ENCODE measurements at places on chromosomes 12 and 14.

DNA sequence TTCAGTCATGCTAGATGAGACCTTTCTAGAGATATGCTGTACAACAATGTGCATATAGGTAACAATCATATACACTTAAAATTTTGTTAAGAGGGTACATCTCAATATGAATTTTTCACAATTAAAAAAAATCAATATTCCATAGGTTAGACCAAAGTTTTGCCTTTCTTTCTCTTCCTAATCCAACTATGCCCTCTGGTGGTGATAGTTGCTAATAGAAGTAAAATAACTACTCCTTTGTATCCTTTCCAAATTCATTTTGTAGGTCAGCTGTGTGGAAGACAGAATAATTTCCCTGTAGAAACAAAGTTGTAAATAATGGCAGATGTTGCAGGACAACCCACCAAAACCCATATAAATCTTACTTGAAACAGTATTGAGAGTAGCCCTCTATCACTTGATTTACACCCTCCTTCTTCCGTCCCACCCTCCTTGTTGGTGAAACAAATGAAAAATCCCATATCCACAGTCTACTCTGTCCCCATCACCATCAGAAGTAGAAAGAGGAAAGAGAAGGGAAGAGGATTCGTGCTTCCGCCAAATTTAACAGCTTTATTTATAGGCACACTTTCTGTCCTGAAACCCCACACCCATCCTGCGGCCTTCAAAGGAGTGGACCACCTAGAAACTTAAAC, 34.2 kb upstream of the KICS2 start:
- DNase-seq = peak; percentile 51

- DNase-seq = no peak
These were observed 268.3 kb downstream of the NPAS3 start for GRCh38 chr14:33206981-33207380.

- DNase-seq = no peak
These were observed 3.4 kb upstream of the DYRK2 start for GRCh38 chr12:67645126-67645525.

DNA sequence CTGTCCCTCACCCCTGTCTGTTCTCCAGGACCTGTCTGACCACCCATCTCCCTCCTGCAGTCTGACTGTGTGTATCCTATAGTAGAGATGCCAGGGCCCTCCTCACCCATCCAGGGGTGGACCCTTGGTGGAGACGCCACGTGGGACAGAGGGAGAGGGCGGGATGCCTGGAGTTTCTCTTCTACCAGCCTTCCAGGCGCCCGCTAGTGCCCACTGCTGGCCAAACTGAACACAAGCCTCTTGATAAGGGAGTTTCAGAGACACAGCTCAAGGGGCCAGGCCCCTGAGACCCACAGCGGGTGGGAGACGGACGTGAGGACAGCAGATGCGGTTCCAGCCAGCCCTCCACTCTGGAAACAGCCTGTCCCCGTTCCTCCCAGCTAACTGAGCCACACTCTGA, 147.3 kb downstream of the RBM19 start:
- DNase-seq = no peak

DNA sequence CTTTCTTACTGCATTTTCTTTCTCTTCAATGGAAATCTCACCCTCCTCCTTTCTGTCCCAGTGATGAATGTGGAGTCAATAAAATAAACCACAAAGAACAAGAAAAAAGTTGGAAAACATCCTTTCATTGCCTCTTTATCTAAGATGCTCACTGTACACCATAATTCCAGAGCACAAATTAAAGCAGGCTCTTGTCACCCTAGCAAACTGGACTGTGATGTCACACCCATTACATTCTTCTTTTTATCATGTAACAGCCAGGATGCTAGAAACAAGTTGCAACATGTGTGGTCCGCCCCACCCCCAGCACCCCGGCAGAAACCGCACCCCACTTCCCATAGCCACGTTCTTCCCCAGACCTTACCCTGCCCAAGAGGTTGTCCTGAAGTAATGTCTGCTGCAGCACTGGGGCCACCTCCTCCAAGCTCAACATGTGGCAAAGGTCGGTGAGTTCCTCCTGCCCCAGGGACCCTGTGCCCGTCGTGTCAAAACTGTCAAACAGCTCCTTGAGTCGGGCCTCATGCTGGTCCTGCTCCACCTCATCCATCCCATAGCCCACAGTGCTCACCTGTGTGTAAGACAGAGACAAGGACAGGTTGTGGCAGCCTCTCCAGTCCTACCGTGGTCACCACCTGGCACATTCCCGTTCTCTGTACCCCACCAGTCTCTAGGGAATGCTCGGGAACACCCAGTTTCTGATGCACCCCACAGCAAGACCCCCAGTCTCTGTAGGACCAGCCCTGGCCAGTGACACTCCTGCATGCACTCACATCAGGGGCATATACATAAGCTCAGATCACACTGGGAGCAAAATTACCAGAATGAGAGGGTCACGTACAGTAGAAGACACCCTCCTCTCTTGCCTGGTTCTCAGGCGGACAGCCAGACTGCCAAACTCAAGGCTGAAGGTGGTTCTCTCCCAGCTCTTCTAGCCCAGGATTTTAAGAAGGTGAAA, 9.2 kb downstream of the NIN start:
- no peak for DNase-seq

DNA sequence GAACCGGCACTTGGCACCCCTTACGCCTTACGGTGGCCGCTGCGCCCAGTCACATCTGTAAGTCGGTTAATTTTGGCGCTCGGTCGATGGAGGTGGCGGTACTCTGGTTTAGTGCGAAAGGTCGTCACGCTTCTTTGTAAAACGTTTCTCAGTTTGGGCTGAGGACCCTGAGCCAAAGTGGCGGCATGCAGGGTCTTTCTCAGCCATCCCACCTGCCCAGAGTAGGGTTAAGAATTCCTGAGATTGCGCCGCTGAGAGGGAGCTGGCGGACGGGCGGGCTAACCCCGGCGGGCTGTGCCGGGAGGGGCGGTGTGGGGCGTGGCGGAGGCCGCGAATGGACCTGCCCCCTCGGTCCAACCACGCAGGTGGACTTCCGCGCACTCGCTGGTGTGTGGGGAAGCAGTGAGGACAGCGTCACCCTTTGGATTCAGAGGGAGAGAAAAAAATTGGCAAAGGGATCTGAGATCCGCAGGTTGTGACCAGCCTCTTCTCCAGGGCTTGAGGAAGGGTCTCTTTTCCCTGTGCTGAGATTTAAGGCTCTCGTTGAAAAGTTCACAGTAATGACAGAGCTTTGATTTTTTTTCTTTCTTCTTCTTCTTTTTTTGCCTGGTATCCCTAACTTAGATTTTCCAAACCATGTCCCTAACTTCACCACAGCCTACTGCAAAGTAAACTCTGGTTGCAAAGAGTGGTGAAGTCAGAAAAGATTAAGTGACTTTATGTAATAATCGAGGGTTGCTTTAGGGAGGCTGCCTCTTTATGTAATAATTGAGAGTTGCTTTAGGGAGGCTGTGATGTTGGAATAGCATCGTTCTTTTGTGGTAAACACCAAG, 602 bp upstream of the FBXO33 start:
- peak; percentile 73 for DNase-seq

GRCh38 chr12:41230756-41231155, 42.6 kb downstream of the PDZRN4 start:
- DNase-seq = no peak

GRCh38 chr12:59927032-59927431, 331.2 kb downstream of the SLC16A7 start:
- no peak for DNase-seq

DNA sequence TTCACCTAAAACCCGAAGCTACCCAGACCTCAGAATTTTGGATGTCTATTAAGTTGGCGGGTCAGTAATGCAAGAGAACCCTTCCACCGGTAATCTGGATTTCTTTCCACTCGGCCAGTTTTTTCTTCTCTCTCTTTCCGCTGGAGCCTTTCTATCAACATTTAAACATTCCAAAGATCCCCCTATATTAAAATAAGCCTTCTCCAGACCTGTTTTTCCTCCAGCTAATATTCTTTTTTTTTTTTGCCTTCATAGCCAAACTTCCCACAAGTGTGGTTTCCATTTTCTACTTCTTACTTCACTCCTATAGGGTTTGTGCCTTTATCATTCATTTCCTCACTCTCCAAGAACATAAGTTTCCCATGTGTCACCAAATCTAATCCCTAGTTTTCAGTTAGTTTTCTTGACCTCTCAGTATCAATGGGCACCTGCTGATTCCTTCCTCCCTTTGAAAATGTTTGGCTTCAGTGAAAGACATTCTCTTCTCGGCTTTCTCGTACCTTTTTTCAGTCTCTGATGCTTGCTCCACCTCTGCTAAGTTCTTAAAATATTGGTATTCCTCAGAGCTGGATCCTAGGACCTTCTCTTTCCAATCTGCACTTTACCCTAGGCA, 583 bp upstream of the SDR39U1 start:
- DNase-seq = no peak

GRCh38 chr12:51863933-51864832, 15.7 kb upstream of the FIGNL2 start:
- no peak for DNase-seq

GRCh38 chr12:19970116-19970515, 398.2 kb upstream of the PDE3A start:
- peak; percentile 39 for DNase-seq

DNA sequence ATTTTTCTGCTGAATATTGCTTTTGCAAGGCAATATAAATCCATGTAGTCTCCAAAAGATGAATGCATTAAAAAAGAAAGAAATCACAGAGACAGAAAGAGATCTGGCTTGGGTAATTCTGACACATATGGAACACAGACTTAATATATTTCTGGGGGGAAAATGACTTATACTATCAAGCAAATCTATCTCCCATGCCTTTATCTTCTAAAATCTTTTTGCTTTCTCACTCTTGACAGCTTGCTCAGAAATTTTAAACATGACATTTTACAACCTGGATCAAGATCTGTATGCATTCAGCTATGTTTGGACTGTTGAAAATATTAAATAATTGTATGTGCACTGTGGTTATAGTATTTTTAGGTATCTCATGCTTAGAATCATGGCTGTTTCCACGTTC, 73.0 kb downstream of the KITLG start:
- no peak for DNase-seq

- DNase-seq = peak; percentile 80
These were observed 67.0 kb downstream of the PRKCH start for GRCh38 chr14:61388173-61388975.

DNA sequence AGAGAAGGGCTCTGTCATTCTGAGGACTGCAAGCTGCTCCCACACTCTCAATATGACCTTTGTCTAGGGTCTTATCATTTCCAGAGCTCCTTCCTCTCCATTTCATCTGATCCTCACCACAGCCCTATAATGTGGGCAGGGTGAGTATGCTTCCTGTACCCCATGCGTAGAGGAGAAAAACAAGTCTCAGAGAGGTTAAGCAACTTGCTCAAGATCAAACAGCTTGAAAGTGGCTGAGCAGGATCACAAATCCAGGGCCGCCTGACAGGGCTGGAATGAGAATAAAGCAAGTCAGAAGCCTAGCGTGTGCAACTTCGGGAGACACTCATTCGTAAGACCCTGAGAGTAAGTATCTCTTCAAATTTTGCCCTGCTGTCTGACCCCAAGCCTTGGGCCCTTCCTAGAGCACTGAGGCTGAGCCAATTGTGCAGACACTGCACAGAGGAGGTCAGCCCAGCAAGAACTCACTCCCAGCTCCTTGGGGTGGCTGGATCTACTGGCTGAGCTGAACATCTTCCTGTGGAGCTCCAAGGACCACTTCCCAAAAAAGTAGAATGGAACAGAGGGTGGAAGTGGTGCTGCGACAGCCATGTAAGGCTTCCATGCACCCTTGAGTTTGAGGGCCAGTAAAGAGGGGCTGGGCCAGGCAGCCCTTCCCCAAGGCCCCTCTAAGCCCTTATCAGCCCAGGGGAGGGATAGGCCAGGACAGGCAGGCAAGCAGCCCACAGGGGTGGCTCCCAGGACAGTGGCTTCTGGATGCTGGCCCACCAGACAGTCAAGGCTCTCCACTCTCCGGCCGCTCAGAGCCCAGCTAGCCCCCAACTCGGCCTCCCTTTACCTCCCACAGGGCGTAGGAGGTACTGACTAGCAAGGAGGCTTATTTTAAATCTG, 10.5 kb downstream of the ZFP36L1 start:
- DNase-seq = no peak

GRCh38 chr12:48122065-48122834, 3.1 kb downstream of the PFKM start:
- no peak for DNase-seq

GRCh38 chr12:63034601-63035000, 99.7 kb upstream of the PPM1H start:
- DNase-seq = no peak

- no peak for DNase-seq
These were observed 1687.4 kb upstream of the FLRT2 start for GRCh38 chr14:83842547-83842946.

DNA sequence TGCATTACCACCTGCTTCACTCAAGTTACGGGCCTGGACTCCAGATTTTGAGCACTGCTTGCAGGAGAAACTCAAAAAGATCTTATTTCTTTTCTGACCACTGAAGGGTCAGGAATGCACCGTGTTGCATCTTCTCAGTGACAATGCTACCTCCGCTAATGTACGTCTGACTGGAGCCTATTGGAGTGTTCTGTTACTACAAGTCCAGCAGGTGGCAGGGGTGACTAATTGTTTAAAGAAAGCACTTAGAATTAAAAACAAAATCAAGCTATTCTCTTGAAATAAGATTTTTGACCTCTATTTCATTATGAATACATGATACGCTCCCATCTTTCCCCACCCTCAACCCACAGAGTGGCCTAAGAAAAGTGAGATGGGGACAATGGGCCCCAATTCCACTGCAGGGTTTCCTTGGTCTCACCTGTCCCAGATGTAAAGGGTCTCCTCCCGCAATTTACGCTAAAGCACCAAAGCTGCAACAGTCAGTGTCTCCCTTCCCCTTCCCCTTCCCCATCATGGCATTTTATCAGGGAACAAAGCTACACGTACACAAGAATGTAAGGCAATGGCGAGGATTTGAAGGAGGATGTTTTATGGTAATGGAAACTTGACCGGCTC, 2.2 kb downstream of the TBPL2 start:
- DNase-seq = peak; percentile 75

DNA sequence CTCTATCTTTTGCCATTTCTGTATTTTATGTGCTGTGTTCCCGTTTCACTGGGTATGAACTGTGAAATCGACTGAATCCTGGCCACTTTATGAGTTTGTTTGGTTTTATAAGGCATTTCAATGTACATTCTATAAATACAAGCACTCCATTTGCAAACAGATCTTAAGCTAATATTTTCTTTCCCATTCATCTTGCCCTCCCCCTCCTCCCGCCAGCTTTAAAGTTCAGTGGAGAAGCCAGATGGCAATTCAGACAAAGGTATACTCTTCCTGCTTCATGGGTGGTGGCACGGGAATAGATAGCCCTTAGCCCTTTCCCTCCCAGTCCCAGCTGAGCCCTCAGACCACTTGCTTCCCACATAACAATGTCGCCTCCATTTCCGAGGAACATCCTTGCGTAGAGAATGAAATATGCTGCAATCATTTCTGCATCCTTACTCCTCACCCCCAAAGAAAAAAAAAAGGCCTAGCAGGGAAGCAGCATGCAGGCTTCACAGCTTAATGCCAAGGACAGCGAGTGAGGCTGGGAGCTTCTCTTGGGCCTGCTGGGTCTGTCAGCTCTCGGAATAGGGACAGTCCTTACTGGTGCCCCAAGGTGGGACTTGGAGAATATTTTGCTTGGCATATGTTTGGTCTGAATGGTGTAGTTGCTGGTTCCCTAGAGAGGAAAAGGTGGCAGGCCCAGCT, 52.8 kb upstream of the SRSF5 start:
- no peak for DNase-seq

- DNase-seq = no peak
These were observed 362.3 kb downstream of the NAV3 start for GRCh38 chr12:78192979-78193378.

GRCh38 chr14:77189479-77189878, 7.9 kb downstream of the TMEM63C start:
- DNase-seq = no peak
